ENCODE measurements at places on chromosomes 5 and 9.

DNA sequence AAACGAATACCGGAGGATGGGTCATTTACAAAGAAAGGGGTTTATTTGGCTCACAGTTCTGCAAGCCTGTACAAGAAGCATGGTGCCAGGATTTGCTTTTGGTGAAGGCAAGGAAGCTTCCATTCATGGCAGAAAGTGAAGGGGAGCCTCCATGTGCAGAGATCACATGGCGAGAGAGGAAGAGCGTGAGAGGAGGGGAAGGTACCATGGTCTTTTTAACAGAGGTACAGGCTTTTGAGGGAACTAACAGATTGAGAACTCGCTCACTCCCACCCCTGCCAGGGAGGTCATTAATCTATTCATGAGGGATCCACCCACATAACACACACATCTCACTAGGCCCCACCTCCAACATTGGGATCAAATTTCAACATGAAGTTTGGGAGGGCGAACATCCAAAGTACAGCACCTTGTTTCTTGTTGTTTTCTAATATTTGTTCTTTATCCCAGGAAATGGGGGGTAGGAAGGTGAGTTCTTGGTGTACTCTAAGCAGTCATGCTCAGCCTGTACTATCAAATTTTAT is 18.5 kb downstream of the TMC1 start:
- no peak for DNase-seq

- DNase-seq, result no peak
Observed at GRCh38 chr5:39213447-39214207, 5.7 kb downstream of the FYB1 start.

DNA sequence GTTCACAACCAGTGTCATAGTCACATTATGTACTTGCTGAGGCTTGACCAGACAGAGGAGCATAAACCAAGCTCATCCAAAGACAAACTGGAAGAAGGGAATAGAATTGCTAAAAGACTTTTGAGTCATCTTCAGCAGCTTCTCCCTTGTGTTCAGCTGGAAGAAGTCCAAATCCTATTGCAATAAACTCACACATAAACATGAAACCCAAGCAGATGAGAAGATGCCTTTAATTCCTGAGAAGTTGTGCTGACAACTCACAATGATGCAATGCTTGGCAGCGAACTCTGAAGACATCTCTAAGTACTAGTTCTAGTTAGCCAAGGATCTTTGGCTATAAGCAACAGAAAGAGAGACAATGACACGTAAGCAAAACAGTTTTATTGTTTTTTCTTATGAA is 642.1 kb downstream of the KCTD16 start:
- DNase-seq, result peak; percentile 97

- DNase-seq, result no peak
Observed at GRCh38 chr5:92777421-92777820, 803.6 kb downstream of the NR2F1-AS1 start.

DNA sequence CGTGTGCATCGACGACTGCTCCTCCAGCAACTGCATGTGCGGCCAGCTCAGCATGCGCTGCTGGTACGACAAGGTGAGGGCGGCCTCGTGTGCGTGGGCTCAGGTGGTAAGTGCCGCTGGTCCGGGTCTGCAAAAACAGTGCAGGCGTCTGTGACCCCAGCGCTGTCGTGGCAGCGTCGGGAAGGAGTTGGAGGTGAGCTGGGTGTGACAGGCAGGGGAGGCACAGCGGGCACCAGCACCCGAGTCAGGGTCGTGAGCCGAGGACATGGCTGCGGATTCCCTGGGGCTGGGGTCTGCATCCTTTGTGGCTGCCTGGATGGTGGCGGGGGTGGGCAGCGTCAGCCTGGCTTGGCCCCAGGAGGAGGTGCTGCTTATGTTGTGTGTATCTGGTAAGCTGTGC is 63.1 kb upstream of the CACNA1B start:
- no peak for DNase-seq

GRCh38 chr9:116501871-116502270 is 185.2 kb upstream of the TRIM32 start:
- no peak for DNase-seq

- DNase-seq, result no peak
Observed at GRCh38 chr9:89023740-89024139, 32.5 kb downstream of the S1PR3 start.

GRCh38 chr9:127392976-127393375 is 4.0 kb upstream of the SLC2A8 start:
- no peak for DNase-seq

DNA sequence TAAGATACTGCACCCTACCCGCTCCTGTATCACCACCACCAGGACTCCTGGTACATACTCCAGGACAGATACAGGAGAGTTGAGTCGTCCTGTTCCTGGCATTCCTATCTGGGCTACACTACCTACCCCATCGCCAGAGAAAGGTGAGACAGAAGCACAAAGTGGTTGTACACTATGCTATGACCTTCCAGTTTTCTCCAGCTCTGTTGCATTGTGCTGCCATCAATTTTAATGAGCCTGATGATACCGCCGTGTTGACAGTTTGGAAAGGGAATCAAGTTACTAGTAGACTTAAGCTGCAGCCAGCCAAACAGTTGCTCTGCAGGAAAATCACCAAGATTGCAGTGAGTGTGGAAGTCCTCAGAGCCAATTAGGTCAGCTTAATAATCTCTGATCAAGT is 35.2 kb downstream of the ANP32B start:
- no peak for DNase-seq

GRCh38 chr5:137828180-137828579 is 39.5 kb upstream of the MYOT start:
- no peak for DNase-seq

DNA sequence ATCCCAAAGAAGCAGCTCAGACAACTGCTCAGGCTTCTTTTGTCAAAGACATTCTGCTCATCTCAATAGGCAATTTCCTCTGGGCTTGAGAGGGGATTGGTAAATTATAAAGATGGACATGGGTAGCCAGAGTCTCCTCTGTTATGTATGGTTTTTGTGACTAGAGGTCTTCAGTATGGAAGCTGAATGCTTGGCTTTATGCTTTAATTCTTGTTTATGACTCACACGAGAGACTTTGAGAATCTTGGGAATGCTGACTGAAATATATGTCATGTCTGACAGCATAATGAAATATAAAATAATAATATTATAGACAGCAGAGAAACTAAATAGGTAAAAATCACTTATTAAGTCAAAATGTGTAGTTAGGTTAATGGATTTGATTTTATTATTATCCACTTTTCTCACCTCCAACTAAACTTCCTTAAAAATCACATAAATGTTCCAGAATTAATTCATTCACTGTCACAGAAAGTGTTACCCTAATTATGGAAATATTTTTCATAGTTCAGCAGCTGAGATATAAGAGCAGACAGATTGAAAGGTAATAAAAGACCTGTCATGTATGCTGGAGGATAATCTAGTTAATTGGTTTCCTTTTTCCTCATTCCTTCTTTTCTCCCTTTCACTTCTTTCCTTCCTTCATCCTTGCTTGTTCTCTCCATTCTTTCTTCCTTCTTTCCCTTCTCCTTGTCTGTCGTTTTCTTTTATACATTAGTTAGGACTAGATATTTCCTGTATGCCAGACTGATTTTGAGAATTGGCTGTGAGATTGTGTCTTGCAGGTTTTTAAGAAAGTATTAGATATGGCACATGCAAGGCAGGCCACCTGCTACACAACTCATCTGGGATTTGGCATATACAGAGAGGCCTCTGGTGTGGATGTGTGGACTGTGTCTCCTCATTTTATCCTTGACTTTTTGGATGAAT is 1866.1 kb upstream of the NUDT12 start:
- no peak for DNase-seq

- DNase-seq, result no peak
Observed at GRCh38 chr9:134228649-134229048, 64.3 kb upstream of the RNU6ATAC start.

- DNase-seq, result peak; percentile 71
Observed at GRCh38 chr9:94870793-94871558, 144.5 kb downstream of the AOPEP start.

DNA sequence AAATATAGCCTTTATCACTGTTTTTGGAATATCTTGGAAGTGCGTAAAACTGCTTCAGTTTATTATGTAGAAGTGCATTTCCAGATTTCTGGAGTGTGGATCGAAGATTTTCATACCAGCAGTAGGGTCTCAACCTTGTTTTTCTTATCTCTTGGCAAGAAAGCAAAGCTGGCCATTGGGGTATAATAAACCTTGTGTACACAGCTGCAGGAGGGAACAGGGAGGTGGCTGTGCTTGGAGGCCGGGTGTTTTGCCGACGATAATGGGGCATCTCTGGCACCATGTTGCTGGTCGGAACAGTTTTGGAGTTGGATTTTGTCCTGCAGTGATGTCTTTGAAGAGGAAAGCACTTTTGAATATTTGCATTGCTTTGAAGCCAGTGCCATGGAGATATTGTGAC is 308.8 kb upstream of the DMRT1 start:
- no peak for DNase-seq

DNA sequence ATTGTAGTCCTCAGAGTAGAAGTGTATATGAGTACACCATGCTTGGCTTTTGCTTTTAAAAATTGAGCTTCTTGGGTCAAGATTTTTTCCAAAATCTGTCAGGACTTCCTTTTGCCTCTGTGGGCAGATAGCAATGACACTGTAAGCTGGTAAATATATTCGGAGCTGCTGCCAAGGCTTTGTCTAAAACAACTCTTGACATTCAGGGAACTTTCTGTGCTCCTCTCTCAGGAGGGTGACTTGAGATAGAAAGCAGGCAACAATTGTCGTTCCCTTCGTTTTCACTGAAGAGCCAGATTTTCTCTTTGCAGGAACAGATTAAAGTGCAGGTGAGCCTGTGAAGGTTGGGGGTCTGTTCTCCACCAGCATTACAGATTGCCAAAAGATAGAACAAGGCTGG is 230.5 kb downstream of the MAST4 start:
- DNase-seq, result no peak

DNA sequence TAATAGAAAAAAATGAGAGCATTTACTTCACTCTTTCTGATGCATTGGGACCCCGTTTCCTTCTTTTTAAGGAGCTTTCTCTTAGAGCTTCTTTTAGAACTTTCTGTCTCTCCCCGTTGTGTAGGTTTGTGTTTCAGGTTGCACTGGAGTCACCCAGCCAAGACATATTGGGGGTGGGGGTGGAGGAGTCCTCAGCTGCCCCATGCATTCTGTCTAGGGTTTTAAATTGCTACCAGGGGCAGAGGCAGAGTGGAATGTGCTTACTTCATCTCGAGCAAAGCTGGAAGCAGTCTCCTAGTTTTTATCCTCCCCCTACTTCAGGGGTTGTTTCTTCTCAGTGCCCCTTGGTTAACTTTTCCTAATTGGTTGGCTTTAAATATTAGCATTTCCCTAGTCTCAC is 9.4 kb downstream of the OR2K2 start:
- DNase-seq, result no peak

- no peak for DNase-seq
Observed at GRCh38 chr5:139272471-139273321, 20.8 kb upstream of the MATR3 start.

DNA sequence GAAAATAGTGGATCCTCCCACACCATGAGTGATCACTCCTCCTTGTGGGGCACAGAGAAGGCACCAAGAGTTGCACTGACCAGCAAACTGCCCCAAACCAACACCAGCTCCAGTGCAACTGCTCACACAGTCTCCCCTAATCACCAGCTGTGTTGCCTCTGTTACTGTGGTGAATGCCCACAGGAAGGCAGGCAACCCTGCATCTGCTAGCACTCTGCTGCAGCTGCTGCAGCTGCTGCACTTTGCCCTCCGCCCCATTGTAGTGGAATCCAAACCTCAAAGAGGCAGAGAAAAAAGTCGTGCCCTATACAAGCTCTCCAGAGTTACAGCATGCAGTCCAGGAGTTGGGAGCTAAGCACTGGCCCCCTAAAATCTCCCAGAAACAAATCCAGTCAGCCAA is 339.6 kb downstream of the TRIM36 start:
- DNase-seq, result no peak

DNA sequence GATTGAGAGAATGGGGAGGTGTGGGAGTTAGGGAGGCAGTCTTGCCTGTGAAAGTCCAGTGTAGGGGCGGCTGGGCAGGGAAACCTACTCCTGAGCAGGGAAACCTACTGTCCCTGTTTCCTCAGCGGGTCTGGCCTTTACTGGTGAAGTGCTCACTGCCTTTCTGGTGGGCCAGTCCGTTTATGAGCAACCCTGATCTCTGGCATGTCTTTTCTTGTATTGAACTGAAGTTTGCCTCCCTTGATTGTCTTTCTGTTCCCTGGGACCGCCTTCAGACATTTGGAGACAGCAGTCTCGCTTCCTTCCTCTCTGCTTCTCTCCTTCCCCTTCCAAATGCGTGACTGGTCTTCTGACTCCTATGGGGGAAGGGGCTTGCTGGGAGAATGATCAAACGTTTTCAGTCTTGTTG is 2.9 kb downstream of the SNX18 start:
- no peak for DNase-seq

DNA sequence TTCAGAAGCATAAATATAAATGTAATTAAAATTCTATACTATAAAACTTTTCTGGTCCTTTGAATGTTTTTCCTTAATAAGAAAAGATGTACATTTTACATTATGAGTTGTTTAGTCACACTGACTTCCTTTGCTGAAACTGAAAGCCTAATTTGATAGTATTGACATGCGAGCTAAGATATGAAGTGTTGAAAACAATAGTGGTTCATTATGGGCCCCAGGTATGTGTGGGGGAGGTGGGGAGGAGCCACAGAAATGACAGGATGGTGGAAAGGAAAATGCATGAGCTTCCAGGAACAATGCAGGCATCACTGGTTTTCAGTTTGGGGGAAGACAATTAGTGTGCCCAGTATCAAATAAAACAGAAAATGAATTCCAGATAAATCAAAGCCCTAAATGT is 35.4 kb upstream of the RLN1 start:
- no peak for DNase-seq

DNA sequence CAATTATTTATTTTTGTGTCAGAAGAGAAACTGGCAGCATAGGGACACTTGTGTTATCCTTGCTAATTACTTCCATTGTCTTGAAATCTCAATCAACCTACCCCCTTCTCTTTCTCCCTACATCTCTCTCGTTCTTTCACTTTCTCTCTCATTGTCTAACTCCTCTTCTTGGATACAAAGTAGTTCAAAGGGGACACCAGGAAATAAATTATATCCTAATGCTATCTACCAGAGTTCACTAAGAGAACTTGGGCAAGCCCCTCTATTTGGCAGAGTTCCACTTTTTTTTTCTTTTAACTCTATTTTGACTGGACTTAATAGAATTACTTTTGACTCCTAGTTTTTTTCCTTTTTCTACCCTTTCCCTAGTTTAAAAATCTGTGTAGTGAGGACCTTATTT is 102.2 kb downstream of the MEF2C start:
- DNase-seq, result no peak

DNA sequence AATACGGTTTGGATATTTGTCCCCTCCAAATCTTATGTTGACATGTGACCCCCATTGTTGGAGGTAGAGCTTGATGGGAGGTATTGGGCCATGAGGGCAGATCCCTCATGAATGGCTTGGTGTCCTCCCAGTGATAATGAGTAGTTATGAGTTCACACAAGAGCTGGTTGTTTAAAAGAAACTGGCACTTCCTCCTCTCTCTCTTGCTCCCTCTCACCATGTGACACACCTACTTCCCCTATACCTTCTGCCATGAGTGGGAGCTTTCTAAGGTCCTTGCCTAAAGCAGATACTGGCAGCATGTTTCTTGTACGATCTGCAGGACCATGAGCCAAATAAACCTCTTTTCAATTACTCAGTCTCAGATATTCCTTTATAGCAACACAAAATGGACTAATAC is 132.0 kb downstream of the PIK3R1 start:
- no peak for DNase-seq

- no peak for DNase-seq
Observed at GRCh38 chr9:2418619-2419018, 203.0 kb upstream of the VLDLR start.

GRCh38 chr5:59115345-59115744 is 532.5 kb downstream of the RAB3C start:
- DNase-seq, result no peak

All from GM04503 (cell line).